ENCODE measurements at places on chromosomes 1 and 21.

DNA sequence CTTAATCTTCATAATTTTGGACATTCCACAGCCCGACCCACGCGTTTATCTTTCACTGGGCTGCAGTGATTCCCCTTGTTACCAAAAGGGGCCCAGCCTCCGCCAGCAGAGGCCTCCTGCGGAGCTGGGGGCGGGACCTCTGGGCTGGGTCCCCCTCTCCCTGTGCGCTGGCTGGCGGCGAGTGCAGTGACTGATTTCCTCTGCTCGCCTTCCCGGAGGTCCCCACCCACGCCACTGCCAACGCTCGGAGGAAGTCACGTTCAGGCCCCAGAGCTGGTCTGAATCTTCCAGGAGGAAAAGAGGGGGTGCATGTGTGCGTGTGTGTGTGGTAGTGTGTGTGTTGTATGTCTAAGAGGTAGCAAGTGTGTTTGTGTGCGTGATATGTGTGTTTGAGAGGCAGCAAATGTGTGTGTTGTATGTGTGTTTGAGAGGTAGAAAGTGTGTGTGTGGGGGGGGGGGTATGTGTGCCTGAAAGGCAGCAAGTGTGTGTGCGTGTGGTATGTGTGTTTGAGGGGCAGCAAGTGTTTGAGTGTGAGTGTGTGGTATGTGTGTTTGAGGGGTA is 35.0 kb upstream of the JAK1 start:
- DNase-seq, result peak; percentile 70

DNA sequence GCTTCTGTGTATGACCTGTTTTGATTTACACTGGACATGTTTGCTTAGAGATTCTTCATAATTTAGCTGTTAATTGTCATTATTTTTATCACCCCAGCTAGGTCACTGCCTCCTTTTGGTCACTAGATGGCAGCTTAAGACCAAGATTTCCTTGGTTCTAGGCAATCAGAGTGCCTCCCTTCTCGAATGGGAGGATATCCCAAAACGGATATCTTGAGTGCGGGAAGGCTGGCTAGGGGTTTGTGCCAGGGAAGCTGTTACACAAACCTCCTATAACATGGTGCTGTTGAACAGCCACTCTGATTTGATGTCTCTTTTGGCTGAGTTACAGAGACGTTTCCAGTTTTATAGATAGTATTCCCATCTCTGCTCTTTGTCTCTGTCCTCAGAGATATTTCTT is 283.5 kb downstream of the S1PR1 start:
- DNase-seq, result no peak

DNA sequence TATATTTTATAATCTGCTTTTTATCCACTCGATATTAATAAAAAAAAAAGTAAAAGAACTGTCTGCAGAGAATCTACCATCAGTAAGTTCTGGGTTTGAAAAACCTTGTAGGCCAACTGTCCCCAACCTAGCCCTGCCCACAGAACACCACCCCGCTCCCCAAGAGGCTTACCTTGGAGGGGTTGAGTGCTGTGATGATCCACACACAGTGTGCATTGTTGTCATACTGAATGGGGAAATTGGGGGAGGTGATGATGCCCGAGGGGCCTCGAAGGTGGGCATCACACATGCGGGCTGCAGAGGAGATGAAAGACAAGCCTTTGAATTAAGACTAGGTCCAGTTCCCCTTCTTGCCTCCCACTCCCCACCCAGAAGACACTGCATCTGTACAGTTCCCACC is 53.3 kb upstream of the HMGB4 start:
- no peak for DNase-seq

DNA sequence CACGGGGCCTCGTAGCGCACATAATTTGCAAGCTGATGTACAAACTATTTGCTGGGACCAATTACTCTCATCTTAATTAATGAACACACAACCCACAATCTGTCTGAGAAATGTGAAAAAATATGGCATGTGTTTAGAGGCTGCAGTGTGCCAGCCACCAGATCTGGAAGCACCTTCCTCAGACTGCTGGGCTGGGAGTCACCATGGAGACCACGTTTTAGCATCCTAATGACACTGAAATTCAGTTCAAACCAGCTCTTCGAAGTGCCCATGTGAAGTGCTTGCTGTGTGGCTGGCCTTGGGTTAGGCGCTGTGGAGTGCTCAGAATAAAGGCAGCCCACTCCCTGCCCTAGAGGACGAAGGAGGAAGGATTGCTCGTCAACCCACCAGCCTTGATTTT is 482.4 kb downstream of the OMA1 start:
- no peak for DNase-seq

DNA sequence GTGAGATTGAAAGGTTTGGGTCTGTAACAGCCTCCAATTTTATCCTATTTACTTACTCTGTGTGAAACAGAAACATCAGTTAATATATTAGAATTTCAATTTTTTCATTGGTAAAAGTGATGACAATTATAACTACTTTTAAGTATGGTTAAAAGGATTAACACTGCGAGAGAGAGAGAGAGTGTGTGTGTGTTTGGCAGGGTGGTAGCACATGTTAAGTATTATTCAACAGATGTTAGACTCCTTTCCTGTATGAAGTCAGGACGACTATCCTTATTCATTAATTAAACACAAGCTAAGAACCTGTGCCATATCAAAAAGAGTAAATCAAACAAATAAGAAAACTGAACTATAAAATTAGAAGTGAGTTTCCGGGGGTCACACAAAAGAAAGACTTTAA is 662.5 kb downstream of the PLPP3 start:
- DNase-seq, result no peak

- DNase-seq, result no peak
Observed at GRCh38 chr21:29639366-29640079, 300.3 kb downstream of the GRIK1 start.

DNA sequence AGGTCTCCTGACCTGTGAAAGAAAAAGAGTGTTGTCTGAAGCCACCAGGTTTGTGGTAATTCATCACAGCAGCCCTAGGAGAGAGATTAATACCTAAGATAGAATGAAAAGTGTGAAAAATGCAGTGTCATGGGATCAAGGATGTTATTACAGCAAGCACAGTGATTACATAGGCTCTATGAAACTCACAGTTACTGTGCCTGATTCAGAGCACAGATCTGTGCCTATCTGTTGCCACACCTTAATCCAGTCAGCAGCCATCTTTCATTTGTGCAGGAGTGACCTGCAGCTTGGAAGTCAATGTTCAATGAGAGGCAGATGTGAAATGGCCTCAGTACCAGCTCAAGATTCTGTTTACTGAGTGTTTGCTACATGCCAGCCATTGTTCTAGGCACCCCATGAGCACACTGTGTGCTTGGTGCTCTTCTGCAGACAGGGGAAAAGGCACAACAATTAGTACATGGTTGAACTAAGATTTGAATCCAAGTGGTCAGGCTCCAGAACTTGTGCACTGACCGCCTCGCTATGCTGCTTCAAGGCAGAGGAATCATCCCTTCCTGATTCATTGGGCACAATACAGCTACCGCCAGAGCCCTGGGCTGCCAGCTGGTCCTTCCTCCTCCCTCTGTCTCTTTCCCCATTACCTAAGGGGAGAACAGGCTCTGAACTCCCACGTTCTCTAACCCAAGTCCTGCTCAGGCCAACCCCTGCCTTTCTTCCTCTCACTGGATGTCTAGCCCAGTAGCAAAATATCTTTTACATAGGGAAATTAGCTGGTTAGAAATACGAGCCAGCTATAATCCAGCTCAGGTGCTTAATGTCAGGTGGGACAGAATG is 56.3 kb upstream of the NEK2 start:
- DNase-seq, result no peak

DNA sequence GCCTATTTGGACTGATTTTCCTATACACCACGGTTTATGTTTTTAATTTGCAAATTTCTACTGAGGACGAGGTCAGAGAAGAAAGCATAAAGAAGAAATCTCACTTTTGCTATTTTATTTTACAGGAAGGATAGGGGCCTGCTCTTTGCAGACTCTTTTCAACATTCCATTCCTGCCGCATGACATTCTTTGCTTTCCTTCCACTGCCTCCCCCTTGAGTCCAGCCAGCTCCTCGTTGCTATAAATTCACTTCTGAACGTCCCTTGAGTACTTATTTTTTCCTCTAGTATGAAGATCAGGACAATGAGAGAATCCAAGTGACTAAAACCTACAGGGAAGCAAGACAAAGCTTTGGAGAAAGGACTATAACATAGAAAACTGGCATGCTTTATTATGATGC is 53.4 kb upstream of the PTGFR start:
- no peak for DNase-seq

DNA sequence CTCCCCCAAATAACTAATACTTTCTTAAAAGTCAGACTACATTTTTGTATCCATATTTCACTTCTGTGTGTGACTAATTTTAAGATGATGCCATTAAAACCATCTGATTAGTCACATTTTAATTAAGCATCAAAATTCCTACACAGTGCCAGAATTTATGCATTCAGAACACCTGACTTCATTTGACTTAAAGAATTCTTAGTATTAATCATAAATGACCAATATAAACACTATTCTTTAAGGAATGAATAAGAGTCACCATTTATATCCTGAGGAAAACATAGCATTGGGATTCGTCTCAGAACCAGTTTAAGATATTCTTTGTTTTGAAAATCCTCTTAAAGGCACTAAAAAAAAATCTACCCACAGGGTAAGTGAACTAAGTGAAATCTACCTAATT is 37.0 kb downstream of the TM2D1 start:
- DNase-seq, result no peak

DNA sequence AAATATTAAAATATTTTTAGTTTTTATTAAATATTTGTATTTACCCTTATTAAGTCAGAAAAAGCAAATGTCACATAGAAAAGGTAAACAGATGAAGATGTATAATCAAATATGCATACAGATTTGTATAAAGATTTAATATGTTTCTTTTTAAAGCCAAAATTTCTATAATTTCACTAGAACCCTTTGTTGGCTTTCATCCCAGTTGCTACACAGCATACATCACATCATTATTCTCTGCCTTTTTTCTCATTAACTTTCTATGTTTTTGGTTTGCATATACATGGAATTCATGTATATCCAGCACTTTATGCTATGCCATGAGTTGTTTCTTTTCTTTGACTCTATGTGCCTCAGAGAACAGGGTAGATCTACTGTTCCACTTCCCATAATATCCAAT is 957.9 kb upstream of the ADGRL2 start:
- DNase-seq, result no peak

GRCh38 chr1:34398241-34398915 is 221.7 kb downstream of the C1orf94 start:
- no peak for DNase-seq
